Upper lobe of right lung (tissue), 1 donor: ENCODE measurements at places on chromosomes 3 and 15.
A peak's percentile ranks its signal among the peaks of the same experiment; 100 is the strongest.

GRCh38 chr3:154023148-154023547 lies 98.0 kb upstream of the ARHGEF26 start:
- no peak for DNase-seq

DNA sequence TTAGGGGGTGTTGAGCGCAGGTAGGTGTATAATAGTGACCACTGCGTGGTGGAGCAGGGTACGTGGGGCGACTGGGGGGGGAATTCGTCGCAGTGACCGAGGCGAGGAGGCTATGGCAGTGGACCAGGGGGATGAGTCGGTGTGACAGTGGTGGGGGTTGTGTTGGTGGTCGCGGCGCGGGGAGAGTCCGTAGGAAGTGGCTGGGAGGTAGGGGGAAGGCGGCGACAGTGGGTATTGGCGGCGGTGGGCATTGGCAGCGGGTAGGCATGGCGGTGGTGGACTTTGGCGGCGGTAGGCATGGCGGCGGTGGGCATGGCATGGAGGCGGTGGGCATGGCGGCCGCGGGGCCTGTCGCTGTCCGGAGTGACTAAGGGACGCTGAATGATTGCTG lies 739 bp downstream of the SNRPN start:
- DNase-seq: peak; percentile 64

DNA sequence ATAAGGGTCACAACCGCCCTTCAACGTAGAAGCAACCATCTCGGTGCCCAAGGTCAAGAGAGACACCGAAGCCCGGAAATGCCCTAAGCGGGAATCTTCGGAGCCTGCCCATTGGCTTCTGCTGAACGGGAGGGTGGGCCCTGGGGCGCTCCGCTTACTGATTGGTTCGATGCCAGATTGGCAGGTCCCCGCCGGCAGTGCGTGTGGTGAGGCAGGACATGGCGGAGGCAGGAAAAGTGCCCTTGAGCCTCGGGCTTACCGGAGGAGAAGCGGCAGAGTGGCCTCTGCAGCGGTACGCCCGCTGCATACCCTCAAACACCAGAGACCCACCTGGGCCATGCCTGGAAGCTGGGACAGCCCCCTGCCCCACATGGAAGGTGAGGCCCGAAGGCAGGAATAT lies at the start of gene REC114:
Gene REC114 (plus strand): TSS at position 197 of the 400 bp plus-strand sequence. CDS start 22 bp downstream, at position 219.
- DNase-seq: no peak

- DNase-seq: peak; percentile 82
Observed at GRCh38 chr3:33441225-33441976, 1.2 kb upstream of the UBP1 start.

DNA sequence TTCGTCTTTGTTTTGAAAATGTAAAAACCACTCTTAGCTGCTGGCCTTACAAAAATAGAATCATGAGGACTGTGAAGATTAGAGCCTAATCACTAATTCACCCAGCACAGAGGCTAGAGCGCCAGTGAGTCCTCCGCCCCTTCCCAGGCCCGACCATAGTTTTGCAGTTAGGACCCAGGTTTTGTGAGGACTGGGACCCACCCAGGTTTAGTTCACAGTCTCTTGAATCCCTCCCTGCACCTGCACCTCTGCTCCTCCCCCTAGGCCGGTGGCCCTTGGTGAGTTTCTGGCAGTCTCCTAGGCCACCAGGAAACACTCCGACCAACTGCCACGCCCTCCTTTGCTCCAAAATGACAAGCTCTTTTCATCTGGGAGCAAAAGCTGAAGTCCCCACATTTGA lies 136.0 kb upstream of the CCDC54 start:
- DNase-seq: peak; percentile 73

DNA sequence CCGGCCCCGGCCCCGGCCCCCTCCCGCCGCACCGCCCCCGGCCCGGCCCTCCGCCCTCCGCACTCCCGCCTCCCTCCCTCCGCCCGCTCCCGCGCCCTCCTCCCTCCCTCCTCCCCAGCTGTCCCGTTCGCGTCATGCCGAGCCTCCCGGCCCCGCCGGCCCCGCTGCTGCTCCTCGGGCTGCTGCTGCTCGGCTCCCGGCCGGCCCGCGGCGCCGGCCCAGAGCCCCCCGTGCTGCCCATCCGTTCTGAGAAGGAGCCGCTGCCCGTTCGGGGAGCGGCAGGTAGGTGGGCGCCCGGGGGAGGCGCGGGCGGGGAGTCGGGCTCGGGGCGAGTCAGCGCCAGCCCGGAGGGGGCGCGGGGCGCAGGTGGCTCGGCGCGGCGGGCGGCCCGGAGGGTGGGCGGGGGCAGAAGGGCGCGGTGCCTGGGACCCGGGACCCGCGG lies 352 bp downstream of the CHRD start:
- DNase-seq: peak; percentile 83

GRCh38 chr3:197248341-197248740 lies 50.1 kb downstream of the DLG1 start:
- DNase-seq: no peak

- no peak for DNase-seq
Observed at GRCh38 chr15:29446480-29446879, 176.9 kb upstream of the NSMCE3 start.

GRCh38 chr3:66463730-66464511 lies 36.9 kb downstream of the LRIG1 start:
- DNase-seq: no peak

GRCh38 chr15:99845009-99845408 lies 111.8 kb upstream of the LYSMD4 start:
- no peak for DNase-seq

DNA sequence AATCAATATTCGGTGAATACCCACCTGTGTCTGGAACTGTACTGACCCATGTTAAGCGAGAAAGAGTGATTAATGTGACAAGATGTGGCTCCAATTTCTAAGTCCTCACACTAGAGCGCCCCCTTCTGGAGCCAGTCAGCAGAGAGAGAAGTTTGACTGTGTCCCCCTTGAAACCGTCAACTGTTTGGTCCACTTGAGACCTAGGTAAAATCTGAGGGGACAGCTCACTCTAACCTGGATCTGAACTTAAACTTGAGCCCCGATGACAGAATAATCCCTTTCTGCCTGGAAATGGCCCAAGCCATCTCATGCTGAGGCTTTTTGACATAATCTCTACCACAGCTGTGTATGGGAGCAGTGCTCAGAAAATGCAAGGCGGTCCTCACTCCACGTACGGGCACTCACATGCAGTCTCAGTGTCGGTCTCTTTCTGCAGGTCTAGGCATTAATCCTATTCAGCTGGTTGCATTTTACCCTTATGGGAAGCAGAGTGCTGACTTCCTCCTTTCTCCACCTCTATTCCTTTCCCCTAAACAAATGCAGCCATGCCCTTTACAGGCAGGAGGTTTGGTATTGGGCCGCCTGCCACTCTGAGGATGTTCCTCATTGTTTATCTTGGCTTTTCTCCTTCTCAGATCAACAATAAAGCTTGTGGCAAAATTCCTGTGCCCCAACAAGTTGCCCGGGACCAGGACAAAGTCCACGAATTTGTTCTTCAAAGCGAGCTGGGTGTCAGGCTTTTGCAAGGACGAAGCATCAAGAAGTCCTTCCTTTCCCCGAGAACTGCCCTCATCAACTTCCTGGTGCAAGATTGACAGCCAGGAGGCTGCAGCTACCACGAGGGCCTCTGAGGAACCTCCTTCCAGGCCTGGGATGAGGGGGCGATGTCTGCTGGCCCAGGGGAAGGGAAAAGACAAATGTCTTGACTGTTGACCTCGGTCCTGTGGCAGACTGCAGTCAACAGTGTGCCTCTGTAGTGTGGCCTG lies 47.5 kb upstream of the LIMD1 start:
- no peak for DNase-seq

DNA sequence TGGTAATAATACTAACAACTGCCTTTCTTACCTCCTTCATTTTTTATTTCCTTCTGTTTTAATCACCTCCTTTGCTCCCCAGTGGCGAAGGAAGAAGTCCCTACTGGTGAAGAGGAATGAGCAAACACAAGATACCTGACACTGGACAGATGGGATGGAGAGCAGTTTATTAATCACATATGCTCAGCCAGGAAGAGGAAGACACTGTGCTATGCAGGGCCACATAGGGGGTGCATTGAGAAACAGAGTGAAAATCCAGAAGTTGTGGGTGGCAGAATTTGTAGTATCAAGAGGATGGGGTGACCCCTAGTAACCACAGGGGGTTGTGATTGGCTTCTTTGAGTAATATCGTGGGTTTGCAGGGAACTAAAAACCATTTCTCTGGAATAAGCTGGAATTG lies 1041.9 kb downstream of the OTOL1 start:
- no peak for DNase-seq

GRCh38 chr15:34182942-34183341 lies 27.0 kb downstream of the KATNBL1 start:
- no peak for DNase-seq
